ENCODE measurements at places on chromosomes 2 and 18. TPM values are rescaled to one million over a fixed set of nuclear protein-coding genes. Genes with fewer than 3 reads are reported as not detected.

The KLHL30 gene
- total RNA-seq: 0.32 TPM

DNA sequence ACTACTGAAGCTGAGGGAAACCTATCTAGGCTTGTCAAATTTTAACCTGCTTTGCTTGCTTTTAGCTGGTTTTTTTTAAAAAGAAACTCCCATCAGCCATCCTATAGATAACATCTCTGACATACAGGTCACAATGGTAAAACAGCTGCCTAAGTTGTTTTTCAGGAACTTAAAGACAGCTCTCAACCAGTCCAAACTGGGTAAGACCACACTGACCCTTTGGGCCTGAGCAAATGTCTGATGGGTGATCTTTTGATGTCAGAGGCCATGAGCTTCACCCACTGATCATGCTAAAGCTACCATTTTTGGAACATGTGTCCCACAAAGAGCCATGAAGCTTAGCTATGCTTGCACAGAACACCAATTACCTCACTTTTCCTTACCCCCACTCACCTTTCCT is 50.0 kb upstream of the TANC1 start:
- no peak for DNase-seq

DNA sequence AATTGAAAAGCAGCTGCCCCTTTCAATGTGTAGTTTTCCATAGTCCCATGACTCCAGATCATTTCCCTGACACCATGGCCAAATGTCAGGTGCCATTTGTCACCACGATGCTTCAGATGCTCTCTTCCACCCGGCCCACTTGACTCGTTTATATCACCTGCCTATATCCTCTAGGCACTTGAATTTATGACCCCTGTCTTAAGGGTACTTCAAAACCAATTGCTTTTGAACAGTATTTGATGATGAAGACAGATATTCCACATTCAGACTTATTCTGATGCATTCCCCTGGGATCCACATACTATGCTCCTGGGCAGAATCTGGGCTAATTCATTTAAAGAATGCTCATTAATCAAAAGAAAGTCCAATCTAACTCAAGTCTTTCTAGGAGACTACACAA is 16.9 kb upstream of the RHBDD1 start:
- no peak for DNase-seq

- no peak for DNase-seq
These were observed 266.8 kb upstream of the CXCR4 start for GRCh38 chr2:136384531-136385303.

DNA sequence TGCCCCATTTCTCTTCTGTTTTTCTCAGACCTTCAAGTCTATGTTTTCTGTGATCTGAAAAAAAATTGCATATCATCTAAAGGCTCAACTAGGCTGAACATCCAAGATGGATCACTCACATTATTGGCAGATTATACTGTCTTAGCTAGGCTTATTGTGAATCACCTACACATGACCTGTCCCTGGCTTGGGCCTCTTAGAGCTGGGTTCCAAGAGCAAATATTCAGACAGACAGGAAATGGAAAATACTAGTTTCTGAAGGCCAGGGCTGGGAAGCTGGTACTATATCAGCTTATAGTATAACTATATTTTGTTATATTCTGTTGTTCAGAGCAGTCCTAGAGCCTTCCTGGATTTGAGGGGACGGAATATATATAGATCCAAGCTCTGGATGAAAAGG is 90.3 kb downstream of the PIK3C3 start:
- no peak for DNase-seq

The SAG gene
- total RNA-seq: not detected

The GNAL gene
- total RNA-seq: 6.6 TPM

DNA sequence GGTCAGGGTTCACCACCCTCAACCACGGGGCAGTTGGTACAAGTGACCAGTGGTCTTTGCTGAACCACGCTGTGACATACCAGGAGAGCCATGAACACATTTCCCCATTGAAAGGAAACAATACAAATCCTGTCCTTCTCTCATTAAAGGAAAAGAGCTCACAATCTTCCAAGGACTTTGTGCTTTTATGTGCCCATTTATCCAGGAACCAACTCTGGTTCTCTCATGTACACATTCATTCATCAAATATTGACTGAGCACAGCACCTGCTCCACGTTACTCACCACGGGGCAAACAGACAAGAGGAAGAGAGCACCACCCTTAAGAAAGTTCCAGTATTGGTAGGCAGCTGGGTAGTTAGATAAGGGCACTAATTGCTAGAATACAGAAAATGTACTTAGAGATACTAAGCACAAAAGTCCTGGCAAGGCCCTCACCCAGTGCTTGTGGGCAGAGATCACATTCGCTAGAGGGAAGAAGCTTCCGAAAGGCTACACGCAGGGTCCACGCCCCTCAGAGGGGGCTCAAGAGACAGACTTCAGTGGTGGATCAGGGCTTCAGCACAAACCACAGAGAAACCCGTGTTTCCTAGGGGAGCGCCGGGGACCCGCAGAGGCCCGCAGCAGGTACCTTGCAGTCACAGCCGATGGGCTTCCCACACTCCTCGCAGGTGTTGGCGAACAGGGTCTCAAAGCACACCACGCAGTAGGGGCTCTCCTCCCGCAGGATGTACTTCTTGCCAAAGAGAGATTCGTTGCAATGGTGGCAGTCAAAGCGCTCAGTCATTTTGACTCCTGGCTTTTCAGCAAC is 12.9 kb downstream of the FHL2 start:
- no peak for DNase-seq

The UGT1A3 gene
- total RNA-seq: not detected

- DNase-seq: no peak
These were observed 19.7 kb upstream of the SAG start for GRCh38 chr2:233287871-233288270.

The CLASP1 gene
- 80.3 TPM for total RNA-seq

- DNase-seq: peak; percentile 78
These were observed 6.7 kb downstream of the SP9 start for GRCh38 chr2:174341293-174341994.

- DNase-seq: no peak
These were observed 2.8 kb downstream of the ONECUT2 start for GRCh38 chr18:57437766-57438671.

The MROH2A gene
- not detected for total RNA-seq

All from breast epithelium (tissue), 4 donors.